ENCODE measurements at places on chromosomes 2 and 18.

GRCh38 chr2:121377646-121378045 lies 92.6 kb upstream of the TFCP2L1 start:
- DNase-seq, result no peak

DNA sequence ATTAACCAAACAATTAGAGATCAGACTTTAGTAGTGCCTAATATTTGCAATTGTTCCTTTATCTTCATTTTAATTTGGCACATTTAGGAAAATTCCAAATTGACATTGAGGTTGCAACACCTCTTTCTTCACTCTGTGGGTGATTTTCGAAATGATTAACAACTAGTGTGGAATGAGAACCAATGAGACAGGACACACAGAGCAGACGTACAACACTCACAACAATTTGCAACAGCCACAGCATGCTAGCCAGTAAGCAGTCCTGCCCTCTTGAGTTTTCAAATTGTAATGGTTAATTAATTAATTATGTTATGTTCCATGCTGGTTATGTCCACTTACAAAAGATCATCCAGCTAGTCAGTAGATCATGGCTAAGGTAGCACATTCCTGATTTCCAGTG lies 339.3 kb downstream of the LRP1B start:
- DNase-seq, result no peak

GRCh38 chr2:41963661-41964525 lies 83.9 kb upstream of the PKDCC start:
- no peak for DNase-seq

GRCh38 chr18:61334951-61335683 lies 1.9 kb downstream of the CDH20 start:
- no peak for DNase-seq
